ENCODE measurements at places on chromosomes 1 and 21.

- no peak for DNase-seq
Observed at GRCh38 chr1:40986328-40986783, 6.9 kb downstream of the CTPS1 start.

DNA sequence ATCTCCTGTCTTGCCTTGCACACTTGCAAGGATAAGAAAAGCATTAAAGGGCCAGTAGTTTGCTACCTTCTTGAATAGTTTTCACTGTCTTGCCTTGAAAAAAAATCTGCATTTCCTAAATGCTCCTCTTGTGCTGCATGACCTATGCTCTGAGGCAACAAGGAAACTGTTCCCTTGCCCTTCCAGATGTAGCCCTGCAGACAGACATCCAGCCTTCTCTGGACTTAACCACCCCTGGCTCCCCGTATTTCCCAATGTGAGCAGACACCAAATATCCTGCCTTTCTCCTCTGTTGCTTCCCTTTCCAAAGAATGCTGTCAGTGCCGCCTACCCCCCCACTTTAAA, 177.6 kb downstream of the GABPA start:
- no peak for DNase-seq

- DNase-seq, result no peak
Observed at GRCh38 chr1:182147951-182148350, 86.4 kb upstream of the ZNF648 start.

- no peak for DNase-seq
Observed at GRCh38 chr1:97050506-97050905, 328.9 kb downstream of the PTBP2 start.

DNA sequence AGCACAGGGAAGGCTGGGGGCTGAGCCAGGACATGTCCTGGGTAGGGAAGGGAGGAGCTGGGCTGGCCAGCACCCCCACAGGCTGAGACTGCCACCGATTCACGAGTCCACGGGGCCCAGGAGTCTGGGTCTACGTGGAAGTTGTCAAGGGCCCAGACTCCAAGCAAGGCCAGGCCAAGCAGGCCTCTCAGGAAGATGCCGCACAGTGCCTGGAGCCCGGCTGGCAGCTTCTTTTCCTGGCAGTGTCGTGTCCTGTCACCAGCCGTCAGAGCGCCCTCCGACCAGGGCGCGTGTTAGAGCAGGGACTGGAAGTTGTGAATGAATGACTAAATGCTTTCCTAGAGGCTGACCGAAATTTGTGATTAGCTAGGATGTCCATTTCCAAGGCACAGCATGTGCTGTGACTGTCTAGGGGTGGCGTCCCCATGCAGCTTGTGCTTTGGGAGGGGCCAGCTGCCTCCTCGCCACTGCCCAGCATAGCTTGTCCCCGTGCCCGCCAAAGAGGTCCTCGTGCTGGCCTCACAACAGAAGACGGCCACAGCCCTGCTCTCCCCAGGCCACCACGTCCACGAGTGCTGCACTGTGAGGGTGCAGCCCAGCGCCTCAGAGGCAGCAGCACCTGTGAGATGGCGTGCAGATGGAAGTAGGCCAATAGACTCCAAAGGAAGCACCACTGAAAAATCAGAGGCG, 147.4 kb upstream of the COL6A1 start:
- no peak for DNase-seq

DNA sequence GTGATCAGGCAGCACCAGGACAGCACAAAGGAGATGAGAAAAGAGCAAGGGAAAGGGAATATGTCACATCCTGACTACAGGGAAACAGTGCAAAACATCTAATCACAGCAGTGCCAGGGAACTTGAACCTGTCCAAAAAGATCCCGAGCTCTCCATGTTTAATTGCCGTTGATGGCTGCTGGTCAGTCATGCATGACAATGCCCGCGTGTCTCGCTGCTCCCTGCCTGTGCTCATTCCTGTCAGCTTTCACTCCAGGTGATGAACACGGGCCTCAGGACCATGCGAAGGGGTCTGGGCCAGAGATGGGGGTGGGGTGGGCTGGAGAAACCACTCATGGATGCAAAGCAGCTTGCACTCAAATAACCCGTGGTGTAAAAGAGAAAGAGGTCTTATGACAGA, 287.0 kb downstream of the GPATCH2 start:
- peak; percentile 18 for DNase-seq

- no peak for DNase-seq
Observed at GRCh38 chr1:206946261-206946660, at the start of gene PIGR. Gene PIGR (minus strand): TSS chr1:206946466. CDS start chr1:206940531, 5,935 bp downstream.

GRCh38 chr1:93219443-93219842, 38.9 kb downstream of the CCDC18 start:
- DNase-seq, result no peak

DNA sequence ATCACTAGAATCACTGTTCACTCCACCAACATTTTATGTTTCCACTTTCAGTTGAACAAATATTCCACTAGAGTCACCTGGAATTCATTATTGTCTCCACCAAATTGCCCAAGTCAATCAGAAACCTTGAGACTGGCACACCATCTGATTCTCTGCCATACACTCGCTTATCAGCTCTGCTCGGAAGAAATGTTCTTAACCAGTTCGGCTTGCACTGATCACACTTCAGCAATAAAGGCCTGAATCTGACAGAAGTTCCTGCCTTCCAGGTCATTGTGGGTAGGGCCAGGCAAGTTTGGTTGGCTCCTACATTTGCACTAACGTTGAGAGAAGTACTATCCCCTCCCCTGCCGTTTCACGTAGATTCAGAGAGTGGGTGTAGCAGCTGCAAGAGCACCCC, 10.0 kb downstream of the TPM3 start:
- no peak for DNase-seq

DNA sequence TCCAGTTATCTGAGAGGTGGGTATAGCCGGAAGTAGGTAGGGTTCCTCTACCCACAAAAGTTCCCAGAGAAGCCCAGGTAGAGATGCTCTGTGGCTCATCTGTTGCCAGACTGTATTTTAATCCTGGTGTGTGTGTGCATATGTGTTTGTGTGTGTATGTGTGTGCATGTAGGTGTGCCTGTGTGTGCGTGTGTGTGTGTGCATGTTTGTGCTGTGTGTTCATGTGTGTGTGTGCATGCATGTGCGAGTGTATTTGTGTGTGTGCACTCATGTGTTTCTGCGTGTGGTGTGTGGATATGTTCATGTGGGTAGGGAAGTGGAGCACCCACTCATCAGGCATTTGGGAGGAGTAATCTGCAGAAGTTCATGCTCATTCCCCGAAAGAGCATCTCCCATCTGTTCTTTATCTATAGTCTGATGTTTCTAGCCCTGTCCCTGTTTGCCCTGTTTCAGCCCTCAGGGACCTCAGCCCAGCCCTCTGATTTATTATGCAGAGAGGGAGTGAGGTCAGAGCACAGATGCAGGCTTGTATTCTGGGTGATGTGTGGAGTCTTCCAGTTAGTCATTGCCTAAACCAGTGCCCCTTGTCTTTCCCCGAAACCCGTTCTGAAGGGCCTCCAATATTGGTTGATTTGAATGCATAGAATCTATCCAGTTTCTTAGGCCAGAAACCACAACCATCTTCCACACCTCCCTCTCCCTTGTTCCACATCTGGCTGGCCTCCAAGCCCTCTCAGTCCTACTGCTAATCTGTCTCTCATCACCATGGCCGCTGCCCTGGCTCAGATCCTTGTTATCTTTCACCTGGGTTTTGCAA, 69.1 kb downstream of the DISC1 start:
- no peak for DNase-seq

GRCh38 chr1:18954270-18955071, 2.0 kb downstream of the IFFO2 start:
- DNase-seq, result no peak

GRCh38 chr1:55233145-55233777, 18.1 kb upstream of the USP24 start:
- DNase-seq, result no peak

GRCh38 chr1:45012639-45013278, 705 bp downstream of the UROD start:
- peak; percentile 19 for DNase-seq

DNA sequence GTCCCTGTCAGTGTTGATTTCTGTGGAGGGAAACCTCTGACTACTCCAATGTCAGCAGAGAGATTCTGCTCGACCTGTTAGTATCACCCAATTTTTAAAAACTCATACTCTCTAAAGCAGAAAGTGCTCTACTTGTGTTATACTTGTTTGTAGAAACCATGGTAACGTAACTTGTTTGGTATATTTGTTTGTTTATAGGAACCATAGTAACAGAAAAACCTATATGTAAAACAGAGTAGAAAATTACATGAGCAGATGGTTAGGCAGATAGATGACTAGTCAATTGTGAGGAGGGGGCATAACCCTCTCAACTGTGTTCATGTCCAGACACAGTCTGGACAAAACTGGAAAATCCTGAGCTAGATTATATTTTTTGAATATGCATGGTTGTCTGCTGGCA, 6.7 kb downstream of the TRIM45 start:
- DNase-seq, result no peak

DNA sequence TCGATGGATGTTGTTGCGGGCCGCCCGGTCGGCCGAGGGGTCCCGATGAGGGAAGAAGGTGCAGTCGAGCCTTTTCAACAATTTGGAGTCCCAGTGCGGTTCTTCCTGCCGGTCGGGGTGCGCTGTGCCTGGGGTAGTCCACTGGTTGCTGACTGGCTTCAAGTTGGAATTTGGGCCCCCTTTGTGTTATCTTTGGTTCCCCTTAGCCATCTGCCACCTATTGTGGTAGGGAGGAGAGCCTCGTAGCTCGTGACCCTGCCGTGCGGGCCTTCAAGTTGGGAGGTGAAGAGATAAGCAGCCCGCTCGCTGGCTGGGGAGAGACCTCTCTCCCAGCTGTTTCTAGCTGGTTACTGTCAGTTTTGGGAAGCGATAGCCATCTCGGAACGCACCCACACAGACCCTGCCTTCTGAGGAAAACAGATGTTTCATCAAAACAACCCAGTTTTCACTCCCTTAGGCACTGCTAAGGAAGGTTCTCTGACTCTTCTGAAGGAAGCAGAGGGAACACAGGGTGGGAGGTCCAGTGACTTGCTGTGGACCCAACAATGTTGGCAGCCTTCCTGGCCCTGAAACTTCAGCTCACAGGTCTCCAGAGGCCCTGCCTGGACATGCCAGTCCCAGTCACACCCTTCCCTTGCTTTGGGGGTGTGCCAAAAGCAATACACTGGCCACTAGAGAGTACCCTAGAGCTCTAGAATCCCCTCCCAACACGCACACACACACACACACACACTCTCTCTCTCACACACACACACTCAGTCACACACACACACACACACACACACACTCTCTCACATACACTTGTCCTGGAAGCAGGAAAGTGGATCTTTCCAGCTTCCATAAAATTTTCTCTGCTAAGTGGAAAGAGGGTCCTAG, 1.0 kb downstream of the BTG2 start:
- DNase-seq, result no peak

GRCh38 chr1:179888071-179888470, 6.0 kb downstream of the TOR1AIP1 start:
- DNase-seq, result no peak

GRCh38 chr1:65371544-65371943, 48.9 kb upstream of the LEPR start:
- DNase-seq, result no peak

- no peak for DNase-seq
Observed at GRCh38 chr21:34348890-34349519, 14.8 kb upstream of the KCNE2 start.

GRCh38 chr21:35428937-35429336, 379.8 kb upstream of the RUNX1 start:
- no peak for DNase-seq

DNA sequence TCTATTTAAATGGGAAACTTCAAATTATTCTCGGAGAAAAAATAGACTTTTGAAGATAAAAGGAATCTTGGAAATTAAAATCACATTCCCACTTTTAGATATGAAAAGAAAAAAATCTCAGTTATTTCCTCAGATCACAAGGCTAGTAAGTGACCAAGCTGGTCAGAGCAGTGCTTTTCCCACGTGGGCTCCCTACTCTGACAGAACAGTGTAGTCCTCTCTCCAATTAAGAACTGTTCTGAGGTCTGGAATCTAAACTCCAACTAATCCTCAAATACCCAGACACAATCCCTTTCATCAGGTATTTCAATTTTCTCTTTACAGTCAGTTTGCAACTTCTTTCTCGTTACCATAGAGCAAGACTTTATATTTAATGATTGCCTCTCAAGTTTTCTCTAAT, 50.6 kb downstream of the RGS21 start:
- no peak for DNase-seq

DNA sequence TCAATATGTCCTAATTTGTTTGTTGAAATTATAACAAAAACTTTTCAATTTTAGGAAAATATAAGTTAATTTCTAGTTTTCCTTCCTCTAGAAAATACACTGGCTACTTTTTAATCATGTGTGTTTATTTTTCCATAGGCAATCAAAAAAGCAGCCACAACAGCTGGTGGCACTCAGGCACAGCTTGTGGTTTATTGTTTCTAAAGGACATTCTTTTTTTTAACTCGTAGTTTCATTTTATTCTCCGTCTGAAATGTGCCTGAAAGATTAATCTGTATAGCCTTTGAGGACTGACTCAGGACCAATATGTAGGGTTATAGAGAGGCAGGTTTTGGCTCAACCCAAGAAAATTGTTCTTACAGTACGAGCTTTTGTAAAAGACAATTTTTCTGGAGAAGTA, 20.7 kb upstream of the STX12 start:
- no peak for DNase-seq

DNA sequence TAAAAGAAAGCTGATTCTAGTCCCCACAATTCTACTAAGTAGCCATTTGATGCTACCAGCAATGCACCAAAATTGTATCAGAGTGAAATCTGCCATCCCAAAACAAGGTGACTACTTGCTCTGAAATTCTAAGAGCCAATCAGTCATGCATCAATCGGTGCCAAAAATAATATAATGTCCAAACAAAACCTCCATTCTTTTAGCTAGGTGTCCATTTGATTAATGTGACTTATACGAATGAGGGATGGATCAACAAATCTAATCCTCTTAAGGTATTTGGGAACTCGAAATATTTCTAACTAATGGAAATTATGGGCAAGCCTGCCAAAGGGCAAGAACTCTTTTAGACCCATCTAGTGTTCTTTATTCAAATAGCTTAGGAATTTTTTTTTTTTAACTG, 66.4 kb upstream of the NEK2 start:
- DNase-seq, result no peak

- no peak for DNase-seq
Observed at GRCh38 chr1:38489844-38490270, 369.7 kb downstream of the RRAGC start.

- DNase-seq, result no peak
Observed at GRCh38 chr1:232130815-232131480, 499.0 kb downstream of the SIPA1L2 start.

GRCh38 chr1:231407547-231408396, 14.3 kb downstream of the EGLN1 start:
- DNase-seq, result no peak

DNA sequence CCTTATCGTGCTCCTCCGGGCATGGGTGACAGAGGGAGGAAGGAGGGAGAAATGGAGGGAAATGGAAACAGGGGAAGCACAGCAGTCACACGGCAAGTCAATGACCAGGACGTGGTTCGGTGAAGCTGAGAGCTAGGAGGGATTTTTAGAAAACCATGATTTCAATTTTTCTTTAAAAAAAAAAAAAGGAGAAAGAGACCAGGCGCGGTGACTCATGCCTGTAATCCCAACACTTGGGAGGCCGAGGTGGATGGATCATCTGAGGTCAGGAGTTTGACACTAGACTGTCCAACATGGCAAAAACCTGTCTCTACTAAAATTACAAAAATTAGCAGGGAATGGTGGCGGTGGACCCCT, 776 bp upstream of the TNFRSF9 start:
- DNase-seq, result no peak
